ENCODE measurements at places on chromosomes 1 and 21.

DNA sequence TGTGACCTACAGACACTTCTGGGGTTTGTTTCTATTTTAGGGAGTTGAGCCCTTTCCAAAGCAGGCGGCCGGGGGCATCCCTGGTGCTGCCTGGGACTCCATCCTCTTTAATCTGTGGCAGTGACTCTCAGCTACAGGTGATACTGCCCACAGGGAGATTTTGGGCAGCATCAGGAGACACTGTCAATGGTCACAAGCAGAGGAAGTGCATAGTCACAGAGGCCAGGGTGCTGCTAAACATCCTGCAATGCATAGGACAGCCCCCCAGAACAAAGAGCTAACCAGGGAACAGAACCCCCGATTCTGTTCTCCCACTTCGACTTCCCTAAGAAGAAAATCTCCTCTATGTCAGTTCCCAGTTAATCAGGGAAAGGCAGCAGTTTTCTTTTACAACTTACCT lies 66.2 kb downstream of the TEX35 start:
- no peak for DNase-seq

DNA sequence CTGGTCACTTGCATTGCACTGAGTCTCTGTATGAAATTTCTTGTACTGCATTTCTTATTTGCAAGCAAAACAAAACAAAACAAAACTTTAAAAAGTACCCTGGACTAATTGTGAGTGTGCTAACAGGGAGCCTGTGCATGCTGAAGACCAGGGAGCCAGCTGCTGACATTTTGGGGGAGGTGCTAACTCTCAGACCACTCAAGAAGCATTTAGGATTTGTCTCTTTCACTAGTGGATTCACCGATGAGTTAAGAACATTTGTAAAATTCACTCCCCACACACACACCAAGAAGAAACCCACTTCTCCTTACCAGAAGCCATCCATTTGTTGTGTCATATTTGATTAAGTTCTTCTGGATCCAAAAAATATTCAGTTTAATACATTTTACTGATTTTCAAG lies 95.7 kb upstream of the C1orf105 start:
- no peak for DNase-seq

DNA sequence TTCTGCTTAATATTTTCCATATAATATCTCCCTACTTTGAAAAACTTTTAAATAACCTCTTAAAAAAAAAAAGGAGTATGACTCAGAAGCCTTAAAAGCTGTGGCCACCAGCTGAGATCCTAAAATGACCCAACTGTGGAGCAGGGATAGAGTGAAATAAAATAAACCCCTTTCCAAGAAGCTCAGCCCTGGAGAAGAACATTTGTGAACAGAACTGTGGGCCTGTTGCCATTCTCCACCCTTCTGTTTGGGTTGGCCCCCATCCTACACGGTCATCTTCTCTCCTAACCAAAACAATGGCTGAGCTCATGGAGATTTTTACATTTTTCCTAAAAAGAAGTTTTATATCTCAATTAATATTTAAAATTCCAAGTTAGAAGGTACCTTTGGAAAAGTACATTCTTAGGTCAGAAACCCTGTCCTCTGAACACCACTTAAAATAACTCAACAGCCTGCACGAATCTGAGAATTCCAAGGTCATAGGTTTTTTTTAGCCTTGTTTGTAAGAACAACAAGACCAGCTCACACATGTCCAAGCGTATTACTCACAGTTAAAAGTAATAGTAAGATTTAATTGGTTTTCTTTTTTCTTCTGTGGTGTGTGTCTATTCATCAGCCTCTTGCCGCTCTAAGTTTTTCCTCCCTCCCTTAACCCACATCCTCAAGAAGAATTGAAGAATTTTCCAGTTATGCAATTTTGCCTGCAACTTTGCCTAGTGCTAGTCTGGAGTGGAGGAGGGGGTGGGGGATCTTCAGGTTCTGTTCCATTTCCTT lies 107.7 kb upstream of the ERRFI1 start:
- peak; percentile 89 for DNase-seq

DNA sequence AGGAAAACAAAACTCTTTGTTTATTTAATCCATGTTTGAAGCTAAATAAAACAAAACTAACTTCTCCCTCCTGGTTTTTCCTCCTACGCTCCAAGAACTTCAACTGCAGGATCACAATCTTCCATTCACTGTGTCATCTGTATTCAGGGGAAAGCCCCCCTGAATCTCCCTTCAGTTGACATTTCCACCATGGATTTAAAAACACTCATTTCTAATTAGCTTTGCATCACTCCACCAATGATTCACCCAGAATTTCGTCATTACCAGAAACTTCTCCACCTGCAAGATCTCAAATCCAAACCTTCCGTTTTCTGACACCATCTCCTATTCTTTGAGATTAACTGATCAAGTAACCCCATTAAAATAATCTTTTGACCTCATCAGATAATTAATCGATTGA lies 10.9 kb upstream of the RGS5 start:
- no peak for DNase-seq

DNA sequence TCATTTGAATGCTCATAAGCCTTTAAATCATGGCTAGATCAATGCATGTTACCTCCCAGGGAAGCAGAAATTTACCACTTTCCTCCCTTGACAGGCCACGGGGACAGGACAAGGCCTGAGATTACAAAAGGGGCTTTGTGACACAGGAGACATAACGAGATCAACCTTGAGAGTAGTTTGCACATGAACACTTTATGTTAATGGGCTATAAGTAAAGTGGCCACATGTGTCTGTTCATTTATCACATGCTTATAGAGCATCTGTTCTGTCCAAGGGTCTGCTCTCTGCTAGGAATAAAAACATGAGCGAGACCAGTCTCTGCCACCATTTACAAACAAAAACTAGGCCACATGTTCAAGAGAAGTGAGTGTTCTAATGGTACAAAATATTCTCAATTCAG lies 144.1 kb upstream of the C8B start:
- DNase-seq: no peak

GRCh38 chr1:26700711-26701110 lies 4.9 kb downstream of the ARID1A start:
- DNase-seq: no peak

DNA sequence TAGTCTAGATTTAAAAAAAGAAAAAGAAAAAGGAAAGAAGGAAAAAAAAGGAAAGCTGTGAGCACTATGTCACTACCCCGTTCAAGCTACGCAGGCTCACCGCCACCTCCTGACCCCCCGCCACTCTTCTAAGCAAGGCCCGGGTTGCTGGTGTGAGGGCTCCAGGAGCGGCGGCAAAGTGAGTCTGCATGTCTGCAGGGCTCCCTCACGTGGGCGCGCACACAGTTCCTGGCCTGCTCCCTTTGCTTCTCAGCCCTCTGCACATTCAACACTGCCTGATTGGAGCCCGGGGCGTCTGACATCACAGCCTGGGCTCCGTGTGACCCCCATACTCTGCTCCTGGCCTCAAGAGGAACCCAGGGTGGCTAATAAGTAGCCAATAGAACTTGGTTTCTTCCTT lies 81.4 kb upstream of the TLR5 start:
- peak; percentile 36 for DNase-seq

- DNase-seq: no peak
These were observed 6.7 kb upstream of the LGALS8 start for GRCh38 chr1:236516929-236517704.

DNA sequence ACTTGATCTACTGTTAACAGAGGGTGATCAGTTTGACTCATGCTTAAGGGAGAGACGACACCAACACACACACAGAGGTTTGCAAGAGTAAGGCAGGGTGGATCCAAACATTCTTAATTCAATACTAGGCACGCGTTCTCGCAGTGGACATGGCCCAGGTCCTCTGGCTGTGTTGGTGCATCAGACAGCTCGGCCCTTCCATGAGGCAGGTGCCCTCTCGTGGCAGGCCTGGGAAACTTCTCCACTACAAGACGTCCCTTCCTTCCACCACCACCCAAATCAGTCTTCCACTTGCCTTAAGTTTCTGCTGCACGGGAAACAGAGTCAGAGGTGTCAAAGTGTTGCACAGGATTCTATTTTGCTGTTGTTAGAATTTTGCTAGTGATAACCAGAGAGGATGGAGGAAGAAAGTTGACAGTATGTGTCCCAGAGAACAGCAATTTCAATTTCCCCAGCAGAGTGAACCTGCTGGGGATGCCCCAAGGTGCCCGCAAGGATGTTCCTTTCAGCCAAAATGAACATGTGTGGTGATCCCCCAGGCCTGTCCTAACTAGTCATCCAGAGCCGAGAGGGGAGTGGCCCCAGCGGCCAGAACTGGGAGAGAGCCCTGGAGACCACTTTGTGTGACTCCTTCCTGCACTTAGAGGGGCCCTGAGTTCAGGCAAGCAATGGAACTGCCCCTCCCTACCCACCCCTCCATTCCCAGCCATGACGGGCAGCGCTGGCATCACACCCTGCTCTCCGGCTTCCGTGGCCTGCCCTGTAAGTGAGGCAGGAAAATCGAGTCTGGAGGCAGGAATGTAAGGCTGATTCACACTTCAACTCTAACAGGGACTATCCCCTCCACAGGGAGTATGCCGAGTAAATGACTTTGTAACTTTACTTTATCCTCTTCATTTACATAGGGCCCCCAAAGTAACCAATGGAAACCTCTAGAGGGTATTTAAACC lies 34.8 kb downstream of the MX1 start:
- no peak for DNase-seq

DNA sequence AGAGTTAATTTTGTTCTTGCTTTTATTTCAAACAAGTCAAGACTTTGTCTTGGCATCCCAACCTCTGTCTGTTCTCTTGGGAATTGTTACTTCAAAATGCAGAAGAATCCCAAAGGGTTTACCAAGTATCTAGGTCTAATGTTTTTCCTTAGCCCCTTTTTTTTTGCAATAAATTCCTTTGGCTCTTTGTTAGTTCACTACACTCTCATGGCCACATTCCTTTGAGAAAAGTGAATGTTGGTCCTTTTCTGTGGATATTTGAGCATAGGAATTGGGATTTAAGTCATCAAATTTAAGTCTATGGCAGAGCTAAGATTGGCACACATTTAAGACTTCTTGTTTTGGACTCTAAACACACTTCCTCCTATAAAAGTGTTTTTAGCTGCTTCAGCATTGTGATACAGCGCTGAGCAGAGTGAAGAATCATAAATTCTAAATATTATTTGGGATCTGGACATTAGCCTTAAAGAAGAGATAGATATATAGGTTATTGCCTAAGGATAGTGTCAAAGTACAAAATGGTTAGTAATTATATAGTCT lies 1.9 kb downstream of the BTF3L4 start:
- no peak for DNase-seq

- DNase-seq: no peak
These were observed 368.0 kb downstream of the SETD4 start for GRCh38 chr21:35692311-35692710.

DNA sequence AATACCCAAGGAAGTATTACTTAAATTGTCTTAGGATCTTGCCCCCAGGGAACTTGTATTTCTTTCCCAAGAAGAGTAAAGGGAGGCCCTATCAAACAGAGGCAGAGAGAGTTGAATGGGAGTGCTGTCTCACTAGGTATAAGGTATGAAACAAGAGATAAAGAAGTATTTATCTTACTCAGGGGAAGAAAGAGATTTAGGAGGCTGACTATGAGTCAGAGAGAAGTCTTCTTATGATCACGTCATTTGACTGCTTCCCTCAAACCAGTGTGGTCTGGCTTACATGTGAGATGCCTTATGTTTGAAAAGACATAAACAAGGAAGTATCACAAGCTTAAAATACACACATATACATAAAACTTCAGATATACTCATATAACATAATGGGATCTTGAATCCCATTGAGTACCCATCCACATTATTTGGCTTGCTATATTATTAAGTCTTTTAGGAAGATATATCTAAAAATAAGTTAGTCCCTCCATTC lies 29.6 kb downstream of the DUSP10 start:
- no peak for DNase-seq

- no peak for DNase-seq
These were observed 49.5 kb upstream of the IPO9 start for GRCh38 chr1:201779351-201779880.

GRCh38 chr21:30146558-30147282 lies 19.9 kb downstream of the CLDN17 start:
- DNase-seq: no peak

DNA sequence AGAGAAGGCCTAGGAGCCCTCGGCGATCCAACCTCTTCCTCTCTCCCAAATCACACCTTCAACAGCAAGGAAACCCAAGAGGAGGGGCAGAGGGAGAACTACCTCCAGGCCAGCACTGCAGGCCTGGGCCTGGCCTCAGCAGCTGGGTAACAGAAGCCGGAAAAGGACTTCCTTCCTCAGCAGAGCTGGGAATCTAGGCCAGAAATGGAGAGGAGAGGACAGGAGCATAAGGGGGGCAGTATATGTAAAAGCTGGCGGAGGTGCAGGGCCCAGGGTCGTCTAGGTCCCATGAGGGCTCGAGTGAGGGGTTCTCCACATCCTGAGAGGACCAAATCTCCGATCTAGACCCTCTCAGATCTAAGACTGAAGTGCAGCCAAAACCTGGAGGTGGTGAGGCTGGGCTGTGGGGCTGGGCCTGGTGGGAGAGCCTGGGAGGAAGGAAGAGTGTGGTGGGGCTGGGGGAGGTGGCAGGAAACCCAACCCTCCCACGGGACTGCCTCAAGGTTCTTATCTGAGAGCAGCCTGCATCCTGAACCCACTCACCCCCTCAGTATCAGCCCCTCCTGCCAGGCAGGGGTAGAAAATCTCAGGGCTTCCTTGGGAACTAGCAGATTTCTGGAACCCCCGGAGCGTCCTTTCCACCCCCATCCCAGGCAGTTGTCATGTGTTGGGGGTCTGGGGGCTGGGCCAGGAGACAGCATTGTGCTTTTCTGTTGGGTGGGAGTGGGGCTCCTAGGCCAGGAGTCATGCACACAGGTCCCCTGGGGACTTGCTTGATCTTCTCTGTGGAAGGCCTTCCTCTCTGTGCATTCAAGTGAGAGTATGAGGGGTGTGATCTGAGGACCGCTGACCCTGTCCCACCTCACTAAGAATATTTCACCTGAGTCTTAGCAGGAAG lies 33.0 kb downstream of the PIK3C2B start:
- DNase-seq: no peak

- peak; percentile 75 for DNase-seq
These were observed at the start of gene PRDM2 for GRCh38 chr1:13699936-13700520. Gene PRDM2 (plus strand): TSS chr1:13700188. CDS start chr1:13715606, 15,418 bp downstream.

DNA sequence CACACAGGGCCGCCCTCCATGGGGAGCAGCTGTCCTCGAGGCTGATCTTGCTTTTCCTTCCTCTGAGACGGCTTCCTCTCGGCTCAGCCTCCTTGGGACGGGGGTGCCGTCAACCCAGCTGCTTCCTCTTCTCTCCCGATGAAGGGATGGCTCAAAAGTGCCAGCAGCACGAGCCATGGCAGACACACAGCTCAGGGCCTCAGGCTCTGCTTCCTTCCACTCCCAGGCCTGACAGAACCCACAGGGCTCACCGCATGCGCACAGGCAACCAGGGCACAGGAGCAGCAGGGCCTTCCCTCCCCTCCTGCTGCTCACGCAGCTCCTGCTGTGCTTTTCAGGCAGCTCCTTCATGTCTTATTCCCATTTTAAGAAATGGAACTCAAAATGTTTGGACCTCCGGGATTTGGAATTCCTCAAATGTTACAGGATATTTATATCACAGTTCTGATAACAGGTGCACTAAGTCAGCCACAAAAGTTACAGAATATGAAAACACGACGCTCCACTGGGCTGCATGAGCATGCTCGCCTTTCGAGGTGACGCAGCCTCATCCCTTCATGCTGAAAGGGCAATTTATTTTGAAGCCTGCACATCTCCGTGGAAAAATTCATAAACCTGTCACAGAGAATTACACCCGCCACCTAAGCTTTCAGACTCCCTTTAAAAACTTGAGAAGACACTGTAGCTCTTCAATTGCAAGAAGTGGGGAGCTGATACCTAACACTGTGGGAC lies 84.4 kb downstream of the HSF2BP start:
- DNase-seq: no peak
